ENCODE measurements at places on chromosomes 1 and 21.

DNA sequence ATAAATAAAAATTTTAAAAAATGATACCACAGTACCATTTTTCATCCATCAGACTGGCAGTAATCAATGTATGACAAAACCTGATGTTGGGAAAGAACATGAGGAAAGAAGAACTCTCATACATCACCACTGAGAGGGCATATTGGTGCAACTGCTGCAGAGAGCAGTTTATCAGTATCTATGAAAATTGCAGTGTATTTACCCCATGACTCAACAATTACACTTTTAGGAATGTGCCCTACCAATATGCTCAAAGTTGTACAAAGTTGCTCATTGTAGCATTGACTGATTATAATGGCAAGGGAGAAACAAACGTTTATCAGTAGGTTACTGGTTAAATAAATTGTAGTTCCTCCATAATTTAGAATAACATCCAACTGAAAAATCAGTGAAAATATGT, 36.7 kb downstream of the CATSPERE start:
- DNase-seq: no peak

DNA sequence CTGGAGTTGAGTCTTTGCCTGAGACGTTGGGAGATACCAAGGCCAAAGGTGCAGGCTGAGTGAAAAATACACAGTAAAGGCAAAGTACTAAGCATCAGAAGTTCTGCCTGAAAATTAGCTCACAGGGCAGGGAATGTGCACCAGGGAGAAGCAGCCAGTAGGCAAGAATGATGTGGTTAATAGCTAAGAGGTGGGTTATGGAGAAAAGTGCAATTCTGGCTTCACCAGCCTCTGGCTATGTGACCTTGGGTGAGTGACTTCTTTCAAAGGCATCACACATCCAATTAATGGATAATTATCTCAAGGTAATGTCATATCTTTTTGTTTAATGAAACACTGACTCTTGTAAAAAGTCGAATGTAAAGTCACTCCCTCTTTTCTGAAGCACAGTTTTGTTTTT, 230.7 kb upstream of the FGGY start:
- DNase-seq: no peak

- no peak for DNase-seq
These were observed 65.6 kb downstream of the HHAT start for GRCh38 chr1:210394281-210394821.

- no peak for DNase-seq
These were observed 146.6 kb downstream of the KCNJ6 start for GRCh38 chr21:37769656-37770055.

GRCh38 chr1:179770887-179771502, 27.9 kb downstream of the FAM163A start:
- DNase-seq: no peak

DNA sequence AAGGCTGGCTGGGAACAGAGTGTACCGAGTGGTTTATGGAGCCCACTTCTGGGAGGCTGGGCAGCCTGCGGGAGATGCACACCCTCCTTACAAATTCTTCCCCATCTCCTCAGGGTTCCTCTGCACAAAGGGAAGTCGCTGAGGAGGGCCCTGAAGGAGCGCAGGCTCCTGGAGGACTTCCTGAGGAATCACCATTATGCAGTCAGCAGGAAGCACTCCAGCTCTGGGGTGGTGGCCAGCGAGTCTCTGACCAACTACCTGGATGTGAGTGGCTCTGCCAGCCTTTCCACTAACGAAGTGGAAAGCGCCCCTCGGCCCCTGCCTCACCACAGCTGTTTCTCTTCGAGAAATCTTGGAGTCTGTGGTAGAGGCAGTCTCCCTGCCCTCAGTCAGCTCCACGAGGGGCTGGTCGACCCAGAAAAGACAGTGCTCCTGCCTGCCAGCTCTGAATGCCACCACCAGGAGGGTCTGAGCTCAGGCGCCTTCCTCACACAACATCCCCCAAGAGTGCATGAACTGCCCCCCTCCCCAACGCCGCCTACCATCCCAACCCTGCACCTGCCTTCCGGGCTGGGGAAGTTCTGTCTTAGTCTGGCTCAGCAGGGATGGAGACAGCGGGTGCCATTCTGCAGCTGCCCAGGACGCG, 31.8 kb downstream of the PROK1 start:
- no peak for DNase-seq

- DNase-seq: no peak
These were observed 25.6 kb upstream of the IL20 start for GRCh38 chr1:206839857-206840256.

- DNase-seq: no peak
These were observed 126.6 kb upstream of the COA6 start for GRCh38 chr1:234246638-234247116.

GRCh38 chr1:23600283-23600682, 41.0 kb upstream of the ID3 start:
- DNase-seq: no peak

- no peak for DNase-seq
These were observed 13.7 kb upstream of the TENT5C start for GRCh38 chr1:117592155-117592554.

- DNase-seq: no peak
These were observed 73.9 kb downstream of the MATN1 start for GRCh38 chr1:30649321-30649991.

DNA sequence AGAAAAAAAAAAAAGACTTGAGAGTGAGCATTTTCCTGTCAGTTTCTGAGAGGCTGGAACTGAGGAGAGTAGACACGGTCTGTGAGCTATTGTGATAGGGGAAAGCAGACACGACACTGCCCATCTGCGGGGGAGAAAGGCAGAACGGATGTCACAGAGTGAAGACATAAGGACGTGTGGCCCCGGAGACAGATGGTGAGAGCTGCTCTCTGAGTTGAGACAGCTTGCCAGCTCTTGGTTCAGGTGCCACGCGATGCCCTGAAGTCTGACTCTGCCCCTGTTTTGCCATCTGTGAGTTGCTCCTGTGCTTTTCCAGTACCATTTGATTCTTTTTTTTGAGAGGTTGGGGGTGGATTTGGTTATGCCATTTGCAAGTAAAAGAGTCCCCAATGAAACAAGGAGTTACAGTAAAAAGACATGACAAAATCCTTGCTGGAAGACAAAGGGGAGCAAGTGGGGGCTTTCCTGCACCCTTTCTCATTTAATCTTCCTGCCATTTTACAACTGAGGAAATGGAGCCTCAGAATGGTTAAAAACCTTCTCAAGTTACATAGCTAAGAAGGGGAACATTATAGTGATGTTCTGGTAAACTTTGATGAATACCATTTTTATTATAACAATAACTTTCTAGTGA, 128.9 kb upstream of the DNAH14 start:
- no peak for DNase-seq

GRCh38 chr1:55179177-55179835, 35.9 kb downstream of the USP24 start:
- DNase-seq: no peak

GRCh38 chr1:164617377-164618201, 58.6 kb downstream of the PBX1 start:
- DNase-seq: no peak

DNA sequence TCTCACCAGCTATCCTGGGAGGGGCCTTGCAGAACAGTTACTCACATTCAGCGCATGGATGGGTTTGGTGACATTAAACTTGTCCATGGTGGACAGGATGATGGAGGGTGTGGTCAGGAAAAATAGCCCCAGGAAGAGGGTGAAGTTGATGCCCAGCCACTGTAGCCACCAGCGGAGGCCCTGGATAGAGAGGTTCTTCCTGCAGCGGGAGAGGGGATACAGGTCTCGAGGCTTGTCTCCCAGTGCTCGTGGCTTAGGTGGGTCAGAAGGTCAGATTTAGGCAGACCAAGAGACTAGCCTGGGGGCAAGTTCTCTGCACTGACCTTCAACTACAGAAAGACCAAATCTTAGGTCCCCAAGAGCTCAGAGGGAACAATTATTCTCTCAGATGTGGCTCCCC, 23.0 kb downstream of the TMEM63A start:
- no peak for DNase-seq

DNA sequence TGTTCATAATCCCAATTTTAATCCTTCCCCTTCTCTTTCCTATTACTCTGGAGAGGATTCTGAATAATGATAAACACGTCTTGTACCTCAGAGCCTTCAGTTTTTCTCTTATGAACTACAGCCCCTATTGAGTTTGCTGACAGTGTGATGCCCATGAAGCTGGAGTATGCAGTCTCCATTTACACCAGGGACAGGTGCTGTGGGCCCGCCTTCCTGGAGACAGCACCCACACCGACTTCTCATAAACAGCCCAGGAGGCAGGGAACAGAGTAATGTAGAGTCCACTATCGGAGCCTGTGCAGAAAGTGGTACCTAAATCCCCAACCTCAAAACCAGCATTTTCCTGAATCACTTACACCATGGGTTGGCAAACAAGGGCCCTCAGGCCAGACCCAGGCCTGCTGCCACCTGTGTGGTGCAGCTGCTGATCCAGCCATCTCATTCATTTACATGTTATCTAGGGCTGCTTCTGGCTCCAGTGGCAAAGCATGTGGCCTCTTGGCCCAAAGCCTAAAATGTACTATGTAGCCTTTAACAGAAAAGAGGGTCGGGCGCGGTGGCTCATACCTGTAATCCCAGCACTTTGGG, 95.1 kb upstream of the KRTAP19-8 start:
- no peak for DNase-seq

GRCh38 chr1:154593390-154593789, 14.6 kb downstream of the ADAR start:
- DNase-seq: no peak

DNA sequence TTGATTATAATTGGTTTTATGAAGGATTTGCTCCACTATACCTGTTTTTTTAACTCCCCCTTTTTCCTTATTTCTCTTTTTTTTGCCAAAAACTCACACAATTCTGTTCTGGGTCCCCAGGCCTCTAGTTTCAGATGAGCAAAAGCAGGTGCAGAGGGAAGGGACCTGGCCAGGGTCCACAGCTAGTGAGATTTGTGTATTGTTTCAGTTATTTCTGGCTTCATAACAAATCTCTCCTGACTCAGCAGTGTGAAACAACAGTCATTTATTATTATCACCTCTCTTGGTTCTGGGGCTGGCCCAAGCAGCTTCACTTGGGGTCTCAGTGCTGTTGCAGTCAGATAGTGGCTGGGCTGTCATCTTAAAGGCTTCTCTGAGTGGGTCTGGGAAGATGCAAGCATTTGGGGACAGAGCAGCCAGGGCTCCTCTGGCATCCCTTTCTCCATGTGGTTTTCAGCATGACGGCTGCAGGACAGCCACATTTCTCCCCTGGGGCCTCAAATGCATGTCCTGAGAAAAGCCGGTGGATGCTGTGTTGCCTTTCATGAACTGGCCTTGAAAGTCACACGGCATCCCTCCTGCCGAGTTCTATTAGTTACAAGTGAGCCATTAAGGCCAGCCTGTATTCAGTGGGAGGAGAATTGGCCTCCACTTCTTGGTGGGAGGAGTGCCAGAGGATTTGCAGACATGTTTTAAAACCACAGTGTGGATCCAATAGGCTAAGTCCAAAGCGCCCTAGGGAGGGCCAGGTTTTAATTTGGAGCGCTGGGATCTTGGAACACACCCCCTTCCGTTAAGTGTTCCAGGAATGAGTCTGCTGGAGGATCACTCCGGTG, 137.1 kb downstream of the CAMTA1 start:
- no peak for DNase-seq

DNA sequence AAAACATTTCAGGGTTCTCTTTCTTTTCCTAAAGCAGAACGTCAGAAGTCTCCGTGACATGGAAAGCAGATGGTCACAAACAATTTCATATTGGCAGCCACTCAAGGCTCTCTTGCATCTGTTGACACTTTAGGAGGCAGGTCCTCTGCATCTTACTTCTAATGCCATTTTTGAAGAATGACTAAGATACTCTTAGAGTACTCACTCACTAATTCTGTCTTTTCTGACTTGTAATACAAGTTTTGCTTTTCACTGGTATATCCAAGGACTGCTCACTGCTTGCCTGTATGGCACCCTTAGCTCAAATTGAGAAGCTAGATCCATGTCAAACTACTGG, 68.3 kb downstream of the PRRX1 start:
- DNase-seq: no peak

DNA sequence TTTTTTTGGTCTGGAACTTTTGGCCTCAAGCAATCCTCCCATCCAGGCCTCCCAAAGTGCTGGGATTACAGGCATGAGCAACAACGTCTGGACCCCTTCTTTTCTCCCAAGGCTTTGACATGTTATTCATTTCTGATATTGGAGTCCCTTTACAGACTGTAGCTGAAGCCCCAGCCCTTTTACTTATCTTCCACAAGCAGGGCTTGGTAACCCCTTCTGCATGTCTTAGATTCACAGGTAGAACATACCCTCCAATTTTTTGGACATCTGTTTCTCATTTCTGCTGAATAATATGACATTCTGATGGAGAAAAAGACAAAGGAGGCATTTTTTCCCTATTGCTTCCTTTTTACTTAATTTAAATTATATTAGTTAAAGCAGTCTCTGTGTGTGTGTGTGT, 39.2 kb upstream of the RGS21 start:
- no peak for DNase-seq

GRCh38 chr1:41723786-41724185, 194.9 kb downstream of the HIVEP3 start:
- no peak for DNase-seq

DNA sequence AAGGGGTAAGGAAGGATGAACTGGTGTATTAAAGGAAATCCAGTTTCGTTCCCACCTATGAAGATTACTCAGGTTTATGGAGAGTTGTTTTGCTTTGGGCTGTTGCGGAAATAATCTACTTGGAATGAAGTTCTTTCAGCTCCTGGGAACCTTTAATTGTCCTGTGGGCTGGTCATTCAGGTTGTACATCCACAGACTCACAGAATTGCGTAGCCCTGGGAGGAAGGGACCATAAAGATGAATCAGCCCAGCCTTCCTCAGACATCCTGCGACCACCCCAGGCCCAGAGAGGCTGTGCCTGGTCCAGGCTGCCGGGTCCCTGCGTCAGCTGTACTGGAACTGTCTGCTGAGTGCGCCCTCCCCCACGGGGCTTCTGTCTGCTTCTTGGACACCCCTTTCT, 72.7 kb downstream of the GALNT2 start:
- no peak for DNase-seq

DNA sequence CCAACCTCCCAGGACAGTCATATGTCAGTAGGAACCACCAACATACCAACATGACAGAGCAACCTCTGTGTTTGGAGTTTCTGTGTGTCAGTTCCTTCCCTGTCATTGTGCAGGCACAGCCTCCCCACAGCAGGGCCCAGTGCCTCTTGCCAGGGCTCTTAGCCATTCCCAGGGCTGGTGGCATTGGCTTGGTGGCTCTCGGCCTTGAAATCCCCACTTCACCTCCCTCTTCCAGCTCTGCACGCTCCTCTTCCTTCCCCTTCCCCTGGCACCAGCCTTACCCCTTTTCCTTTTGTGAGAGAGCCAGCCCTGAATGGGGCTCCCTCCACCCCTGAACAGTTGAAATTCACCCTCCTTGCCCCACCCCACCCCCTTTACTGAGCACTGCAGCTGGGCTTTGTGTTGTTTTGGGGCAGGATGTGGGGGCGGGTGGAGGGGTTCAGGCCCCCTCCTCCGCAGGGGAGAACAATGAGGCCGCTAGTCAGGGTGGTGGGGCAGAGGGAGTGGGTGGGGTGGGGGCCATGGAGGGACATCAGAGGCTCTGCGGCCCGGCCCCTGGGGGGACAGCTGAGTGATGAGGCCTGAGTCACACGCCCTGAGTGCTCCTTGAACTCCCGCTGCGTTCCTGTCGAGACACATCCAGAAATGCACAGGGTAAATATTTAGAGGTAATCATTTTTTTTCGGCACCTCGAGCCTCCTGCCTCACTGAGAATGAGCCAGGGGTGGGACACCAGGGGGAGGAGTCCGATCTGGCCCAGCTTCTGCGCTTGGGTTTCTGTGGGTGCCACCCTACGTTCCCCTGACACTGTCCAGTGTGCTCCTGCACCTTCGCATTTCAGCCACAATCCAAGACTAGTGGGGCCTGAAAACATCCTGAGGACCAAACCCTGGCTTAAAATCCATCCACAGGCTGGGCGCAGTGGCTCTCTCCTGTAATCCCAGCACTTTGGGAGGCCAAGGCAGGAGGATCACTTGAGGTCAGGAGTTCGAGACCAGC, 28.6 kb downstream of the LGR6 start:
- no peak for DNase-seq

Measured in T-cell (primary cell).